ENCODE measurements at places on chromosomes 3 and 15. TPM values are rescaled to one million over a fixed set of nuclear protein-coding genes. Genes with fewer than 3 reads are reported as not detected.

DNA sequence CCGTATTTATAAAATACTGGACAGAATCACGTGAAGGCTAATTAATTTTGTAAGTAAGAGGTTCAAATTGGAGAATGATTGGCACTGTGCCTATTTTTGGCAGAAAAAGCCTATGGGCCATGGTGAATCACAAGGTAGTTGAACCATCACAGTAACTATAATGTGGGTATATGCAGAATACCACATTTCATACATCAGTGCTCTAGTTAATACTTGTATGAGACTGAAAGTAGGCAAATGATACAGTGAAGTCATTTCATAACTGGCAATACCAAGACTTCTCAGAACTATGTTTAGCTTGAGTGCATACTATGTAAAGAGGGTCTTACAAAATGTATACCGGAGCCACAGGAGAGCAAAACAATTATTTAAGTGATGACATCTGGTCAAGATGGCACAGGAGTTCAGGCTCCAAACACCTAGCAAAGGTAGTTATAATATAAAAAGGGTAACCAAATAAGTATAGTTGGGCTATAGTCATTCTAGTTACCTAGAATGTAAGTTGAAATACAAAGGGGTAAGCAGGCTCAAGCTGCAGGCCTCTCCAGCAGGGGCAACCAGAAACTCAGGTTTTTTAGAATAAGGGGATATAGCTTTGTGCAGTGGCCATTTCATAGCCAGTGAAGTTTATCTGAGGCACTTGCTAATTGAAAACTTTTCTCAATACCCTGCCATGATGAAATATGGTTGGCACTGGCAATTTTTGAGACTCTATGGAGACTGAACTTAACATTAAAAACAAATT lies 19.1 kb downstream of the GPR160 start:
- no peak for DNase-seq

- no peak for DNase-seq
Measured at GRCh38 chr15:31438601-31439265, 112.1 kb downstream of the KLF13 start.

MKRN3 gene
- 0.61 TPM for total RNA-seq

GRCh38 chr15:84811828-84812227 lies 5.3 kb upstream of the ALPK3 start:
- no peak for DNase-seq

DNA sequence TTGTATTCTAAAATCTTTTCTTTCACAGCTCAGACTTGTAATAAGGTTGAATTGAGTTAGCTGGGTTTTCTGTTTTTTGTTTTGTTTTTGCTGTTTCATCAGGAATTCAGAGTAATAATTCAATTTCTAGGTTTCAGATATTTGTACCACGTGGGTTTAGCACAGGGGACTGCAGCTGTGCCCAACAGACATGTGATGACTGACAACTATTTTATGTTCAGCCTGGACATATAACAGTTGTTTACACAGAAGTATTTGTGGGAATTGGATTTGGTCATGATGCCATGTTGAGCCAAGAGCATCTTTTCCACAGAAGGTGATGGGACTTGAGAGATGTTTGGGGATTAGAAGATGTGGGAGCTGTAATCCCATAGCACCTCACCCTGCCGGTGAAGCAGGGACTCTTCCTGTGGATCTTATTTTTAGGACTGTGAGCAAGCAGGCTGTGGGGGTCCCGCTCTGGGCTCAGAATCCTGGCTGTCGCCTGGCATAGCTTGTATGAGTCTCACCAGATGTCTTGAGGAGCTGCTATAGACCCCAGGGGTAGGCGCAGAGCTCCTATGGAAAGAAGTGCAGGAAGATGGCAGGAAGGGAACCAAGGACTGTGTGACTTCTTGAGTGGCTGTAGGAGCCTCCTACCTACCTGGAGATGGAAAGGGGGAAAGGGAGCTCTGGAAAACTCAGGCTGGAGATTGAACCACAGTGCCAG lies 23.7 kb downstream of the PXYLP1 start:
- no peak for DNase-seq

Measured in mucosa of descending colon (tissue), 3 donors.